Transverse colon (tissue), 4 donors: ENCODE measurements at places on chromosomes 11 and 22. TPM values are rescaled to one million over a fixed set of nuclear protein-coding genes. Genes with fewer than 3 reads are reported as not detected.

MS4A1 gene
- total RNA-seq, result not detected

CABP4 gene
- total RNA-seq, result 2.2 TPM

TBX1 gene
- 1.3 TPM for total RNA-seq

FGF4 gene
- total RNA-seq, result not detected

OR52A1 gene
- total RNA-seq, result not detected

DNA sequence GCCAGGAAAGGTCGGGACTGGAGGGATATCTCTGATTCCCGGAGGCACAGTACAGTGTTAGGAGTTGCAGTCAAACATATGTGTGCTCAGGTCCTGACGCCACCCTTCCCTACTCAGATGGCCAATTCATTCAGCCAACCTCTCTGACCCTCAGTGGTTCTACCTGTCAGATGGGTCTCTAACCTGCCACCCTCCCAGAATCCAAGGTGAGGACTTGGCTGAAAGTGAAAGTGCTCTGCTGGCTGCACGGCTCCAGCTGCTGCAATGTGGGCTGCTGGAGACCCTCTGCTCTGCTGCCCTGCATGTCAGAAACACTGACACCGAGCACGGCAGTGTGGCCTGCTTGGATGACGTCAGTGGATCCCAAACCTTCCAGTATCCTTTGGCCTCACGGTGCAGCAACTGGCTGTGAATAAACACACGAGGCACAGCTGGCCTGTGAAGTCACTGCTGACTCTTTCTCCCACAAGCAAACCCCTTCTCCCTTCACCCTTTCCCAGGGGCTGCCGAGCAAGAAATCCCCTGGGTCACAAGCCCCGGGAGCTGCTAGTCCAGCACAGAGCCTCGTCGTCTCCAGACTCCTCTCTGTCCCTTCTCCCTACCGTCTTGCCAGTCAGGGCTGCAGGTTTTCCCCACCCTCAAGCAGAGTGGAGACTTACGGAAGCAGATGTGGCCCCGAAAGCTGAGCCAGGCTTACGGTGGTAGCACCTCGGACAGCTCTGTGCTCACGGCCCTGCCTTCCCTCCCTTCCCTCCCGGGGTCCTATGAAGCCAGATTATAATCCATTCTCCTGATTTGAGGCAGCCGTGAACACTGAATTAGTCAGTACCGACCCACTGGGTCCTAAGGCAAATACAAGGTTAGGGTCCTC is 24.3 kb downstream of the KIAA0930 start:
- DNase-seq, result no peak
- H3K4me1 ChIP-seq, result peaks cover 18% of the 10 kb centered on the region
- no peaks in the 10 kb centered on the region for H3K36me3 ChIP-seq
- no peak overlapping the region for H3K27ac ChIP-seq

DNA sequence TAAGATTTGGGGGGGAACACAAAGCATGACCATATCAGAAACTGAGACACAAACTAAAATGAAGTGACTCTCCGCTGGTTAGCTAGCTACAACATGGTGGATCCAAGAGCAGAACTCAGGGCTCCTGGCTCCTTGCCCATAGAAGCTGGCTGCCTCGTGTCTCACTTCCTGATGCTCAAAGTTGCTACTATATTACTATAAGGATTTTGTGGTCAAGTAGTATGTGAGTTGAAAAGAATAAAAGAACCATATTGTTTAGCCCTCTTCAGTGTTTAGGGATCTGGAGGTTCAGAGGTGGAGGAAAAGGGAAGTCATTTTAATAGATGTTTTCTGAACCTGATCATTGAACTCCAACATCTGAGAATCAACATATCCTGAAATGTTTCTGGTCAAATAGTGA is 16.9 kb upstream of the SIK2 start:
- no peaks in the 10 kb centered on the region for H3K4me1 ChIP-seq
- no peak overlapping the region for H3K27ac ChIP-seq
- H3K36me3 ChIP-seq, result no peaks in the 10 kb centered on the region

- no peak overlapping the region for H3K27ac ChIP-seq
- DNase-seq, result no peak
- H3K4me3 ChIP-seq, result no peak overlapping the region
- H3K27me3 ChIP-seq, result no peaks in the 10 kb centered on the region
- H3K36me3 ChIP-seq, result no peaks in the 10 kb centered on the region
Observed at GRCh38 chr11:128398517-128399250, 188.7 kb downstream of the ETS1 start.

DNA sequence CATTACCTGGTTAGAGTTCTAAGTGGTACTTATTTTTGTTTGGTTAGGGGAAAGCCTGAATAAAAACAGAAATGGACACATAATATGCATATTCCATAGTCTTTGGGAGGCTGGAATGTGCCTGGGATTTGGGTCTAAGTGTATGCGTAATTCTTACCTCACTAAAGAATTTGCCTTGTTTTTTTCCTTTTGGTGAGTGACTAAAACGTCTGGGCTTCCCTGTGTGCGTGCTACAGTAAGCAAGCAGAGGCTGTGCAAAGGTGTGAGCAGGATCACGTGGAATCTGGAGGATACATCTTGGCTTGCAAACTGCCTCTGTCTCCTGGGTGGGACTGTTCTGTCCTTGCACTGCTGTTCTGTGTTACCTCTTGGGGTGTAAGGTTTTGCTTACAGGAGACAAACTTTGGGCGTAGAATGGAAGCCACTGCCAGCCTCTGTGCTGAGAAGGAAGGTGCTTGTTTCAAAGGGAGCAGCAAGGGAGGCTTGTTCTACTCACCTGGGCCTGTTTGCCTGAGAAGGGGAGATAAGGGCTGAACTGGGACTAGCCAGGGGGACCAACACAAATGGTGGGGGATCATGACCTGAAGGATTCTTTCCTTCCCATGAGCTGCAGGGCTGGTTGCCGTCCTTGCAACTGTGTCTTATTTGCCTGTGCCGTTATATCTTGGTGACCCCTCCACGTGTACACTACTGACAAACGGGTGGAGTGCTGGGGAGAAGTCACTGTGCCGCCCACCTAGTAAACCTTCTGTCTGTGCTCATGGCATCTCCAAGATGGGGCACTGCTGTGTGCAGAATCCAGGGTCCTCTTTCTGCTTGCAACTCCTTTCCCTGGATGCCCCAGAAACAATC is 4.5 kb downstream of the NEAT1 start:
- DNase-seq, result peak; percentile 82
- no peaks in the 10 kb centered on the region for H3K27me3 ChIP-seq
- H3K27ac ChIP-seq, result peak overlapping the region; percentile 100
- H3K36me3 ChIP-seq, result no peaks in the 10 kb centered on the region
- peak overlapping the region; percentile 81 for H3K4me3 ChIP-seq
- peaks cover 42% of the 10 kb centered on the region for H3K4me1 ChIP-seq

- no peak overlapping the region for H3K4me3 ChIP-seq
- H3K36me3 ChIP-seq, result no peaks in the 10 kb centered on the region
- H3K4me1 ChIP-seq, result no peaks in the 10 kb centered on the region
- no peaks in the 10 kb centered on the region for H3K27me3 ChIP-seq
- no peak for DNase-seq
Observed at GRCh38 chr22:20807315-20807752, 33.4 kb downstream of the SERPIND1 start.

DNA sequence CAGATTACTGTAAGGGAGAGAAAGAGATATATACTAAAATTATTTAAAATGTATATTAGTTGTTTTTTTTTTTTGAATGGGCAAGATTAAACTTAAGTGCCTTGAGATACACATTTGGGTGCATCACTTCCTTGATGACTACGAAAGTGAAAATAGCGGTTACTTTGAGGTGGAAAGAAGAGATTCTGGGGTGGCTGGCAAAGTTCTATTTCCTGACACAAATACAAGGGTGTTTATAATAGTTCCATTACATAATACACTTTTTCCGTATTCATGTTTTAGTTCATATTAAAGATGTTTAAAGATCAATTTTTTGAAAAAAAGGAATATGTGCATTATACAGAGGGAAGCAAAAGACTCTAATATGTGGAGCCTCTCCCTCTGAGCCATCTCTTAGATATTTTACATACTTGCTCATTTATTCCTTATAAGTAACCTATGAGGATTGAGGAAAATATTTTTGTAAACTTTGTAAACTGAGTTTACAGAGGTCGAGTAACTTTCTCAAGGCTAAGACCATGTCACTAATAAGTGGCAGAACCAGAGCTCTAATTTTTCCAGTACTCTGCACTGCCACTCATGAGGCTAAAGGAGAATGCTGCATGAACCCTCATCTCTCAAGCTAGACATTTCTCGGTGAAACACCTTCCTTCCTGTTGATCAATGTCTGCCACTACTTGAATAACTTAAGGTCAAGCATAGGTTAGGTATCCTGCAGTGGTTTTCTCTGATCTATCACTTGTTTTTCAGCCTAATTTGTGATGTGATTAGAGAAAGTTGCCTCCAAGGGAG is 58.6 kb downstream of the DDIAS start:
- H3K36me3 ChIP-seq, result no peaks in the 10 kb centered on the region
- no peak for DNase-seq
- no peak overlapping the region for H3K4me3 ChIP-seq
- no peaks in the 10 kb centered on the region for H3K4me1 ChIP-seq
- H3K27me3 ChIP-seq, result no peaks in the 10 kb centered on the region
